Kidney (tissue), 22 donors: ENCODE measurements at places on chromosomes 3 and 15. TPM values are rescaled to one million over a fixed set of nuclear protein-coding genes. Genes with fewer than 3 reads are reported as not detected.
A peak's percentile ranks its signal among the peaks of the same experiment; 100 is the strongest.

DNA sequence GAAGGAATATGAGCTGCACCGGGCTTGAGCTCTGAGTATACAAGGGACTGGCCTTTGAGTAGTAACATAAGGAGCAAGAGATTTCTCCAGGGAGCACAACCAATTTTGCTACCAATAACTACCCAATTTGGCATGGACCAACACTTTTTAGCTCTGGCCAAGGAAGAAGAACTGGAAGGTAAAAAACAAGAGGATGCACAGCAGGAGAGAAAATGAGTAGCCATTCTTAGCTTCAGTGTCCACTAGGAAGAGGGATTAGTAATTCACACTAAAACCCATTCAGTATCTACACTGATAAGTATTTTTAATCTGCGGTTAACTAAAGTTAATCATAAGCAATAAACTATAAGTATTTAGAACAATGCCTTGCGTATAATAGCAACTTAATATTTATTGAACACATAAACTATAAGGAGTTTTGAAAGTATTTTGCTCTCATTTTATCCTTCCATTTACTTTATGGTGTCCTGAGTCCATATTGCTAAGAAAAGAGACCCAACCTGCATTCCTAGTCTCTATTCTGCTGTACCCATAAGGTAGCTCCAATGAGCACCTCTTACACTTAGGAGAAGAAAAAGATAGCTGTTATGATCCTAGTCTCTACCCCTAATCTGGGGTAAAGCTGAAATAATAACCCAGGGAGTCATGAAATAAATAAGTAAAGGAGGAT is 268.9 kb downstream of the IGSF11 start:
- H3K4me3 ChIP-seq, result no peak overlapping the region
- no peak for DNase-seq
- no peaks in the 10 kb centered on the region for H3K4me1 ChIP-seq
- no peaks in the 10 kb centered on the region for H3K27me3 ChIP-seq
- H3K27ac ChIP-seq, result no peak overlapping the region
- no peaks in the 10 kb centered on the region for H3K36me3 ChIP-seq

DNA sequence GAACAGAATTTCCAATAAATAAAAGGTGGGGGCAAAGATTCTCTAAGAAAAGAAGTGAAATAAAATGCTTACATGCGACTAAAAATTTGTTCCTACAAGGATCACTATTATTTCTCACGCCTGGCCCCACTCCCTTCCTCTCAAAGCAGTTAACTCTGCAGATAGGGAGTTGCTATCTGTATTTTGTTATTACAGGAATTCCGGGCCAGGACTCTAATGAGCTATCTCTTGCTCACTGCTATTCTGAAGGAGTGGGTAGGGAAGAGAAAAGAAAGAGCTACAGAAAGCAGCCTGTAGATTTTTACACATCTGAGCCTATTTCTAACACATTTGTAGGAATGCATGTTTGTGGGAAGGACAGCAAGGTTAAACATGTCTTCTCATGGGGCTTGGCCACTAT is 140.4 kb downstream of the PCCB start:
- DNase-seq, result no peak
- H3K4me3 ChIP-seq, result no peak overlapping the region
- H3K27ac ChIP-seq, result no peak overlapping the region
- H3K27me3 ChIP-seq, result no peaks in the 10 kb centered on the region
- no peaks in the 10 kb centered on the region for H3K36me3 ChIP-seq

- no peaks in the 10 kb centered on the region for H3K27me3 ChIP-seq
- H3K4me3 ChIP-seq, result no peak overlapping the region
- H3K27ac ChIP-seq, result no peak overlapping the region
- no peaks in the 10 kb centered on the region for H3K36me3 ChIP-seq
Measured at GRCh38 chr3:6567241-6567640, 293.7 kb upstream of the GRM7 start.

DNA sequence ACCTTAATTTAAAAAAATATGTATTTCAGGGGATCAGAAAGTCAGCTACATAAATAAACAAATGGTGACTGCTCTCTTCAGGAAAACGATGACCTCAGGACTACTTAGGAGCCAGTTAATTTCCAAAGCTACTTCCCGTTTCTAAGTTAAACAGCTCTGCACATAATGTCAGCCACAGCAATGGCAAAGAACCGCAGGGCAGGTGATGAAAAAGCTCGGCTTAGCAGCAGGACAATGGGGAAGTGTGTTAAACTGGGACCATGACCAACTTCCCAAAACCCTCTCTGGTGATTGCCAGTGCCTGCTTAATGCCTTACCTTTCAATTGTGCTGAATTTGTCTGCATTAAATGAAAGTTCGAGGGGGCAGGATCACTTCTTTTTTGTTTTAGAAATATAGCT is 258.9 kb downstream of the FHIT start:
- no peaks in the 10 kb centered on the region for H3K27me3 ChIP-seq
- no peaks in the 10 kb centered on the region for H3K4me1 ChIP-seq
- no peak overlapping the region for H3K4me3 ChIP-seq
- peak; percentile 33 for DNase-seq
- no peaks in the 10 kb centered on the region for H3K36me3 ChIP-seq
- H3K27ac ChIP-seq, result no peak overlapping the region

DNA sequence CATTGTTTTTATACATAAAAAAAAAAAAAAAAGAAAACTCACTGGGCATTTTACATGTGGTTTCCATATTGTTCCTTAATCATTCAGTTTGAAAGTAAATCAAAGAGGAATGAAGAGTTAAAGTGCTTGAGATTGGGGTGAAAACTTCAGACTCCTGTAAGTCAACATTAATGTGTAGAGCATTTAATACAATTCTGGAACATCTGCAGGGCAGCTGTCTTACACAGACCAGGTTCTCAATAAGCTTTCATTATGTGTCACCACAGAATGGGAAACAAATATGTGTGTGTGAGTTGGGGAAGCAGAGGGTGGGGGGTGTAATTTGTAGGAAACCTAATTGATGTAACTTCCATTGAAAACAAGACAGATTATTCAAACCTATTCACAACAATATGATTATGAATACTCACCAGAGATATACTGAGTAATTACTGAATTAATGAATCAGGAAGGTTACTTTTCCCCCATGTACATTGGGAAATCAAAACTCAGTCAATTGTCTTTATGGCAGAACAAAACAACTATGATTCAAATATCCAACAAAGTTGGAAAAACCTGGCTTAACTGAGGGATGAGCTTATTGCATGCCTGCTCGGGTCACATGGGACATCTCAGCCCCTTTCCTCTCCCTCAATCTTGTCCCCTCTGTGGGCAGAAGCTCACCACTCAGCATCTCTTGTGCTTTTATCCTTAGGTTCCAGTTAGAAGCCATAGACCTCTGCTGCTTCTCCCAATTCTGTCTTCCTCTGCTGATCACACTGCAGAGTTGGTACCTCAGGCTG is 281.2 kb upstream of the THBS1 start:
- H3K27me3 ChIP-seq, result no peaks in the 10 kb centered on the region
- no peak overlapping the region for H3K4me3 ChIP-seq
- no peaks in the 10 kb centered on the region for H3K36me3 ChIP-seq
- H3K4me1 ChIP-seq, result no peaks in the 10 kb centered on the region
- H3K27ac ChIP-seq, result no peak overlapping the region
- no peak for DNase-seq

GRCh38 chr3:35596335-35596995 is 42.9 kb upstream of the ARPP21 start:
- H3K27me3 ChIP-seq, result no peaks in the 10 kb centered on the region
- no peak for DNase-seq
- H3K4me3 ChIP-seq, result no peak overlapping the region
- no peaks in the 10 kb centered on the region for H3K36me3 ChIP-seq

DNA sequence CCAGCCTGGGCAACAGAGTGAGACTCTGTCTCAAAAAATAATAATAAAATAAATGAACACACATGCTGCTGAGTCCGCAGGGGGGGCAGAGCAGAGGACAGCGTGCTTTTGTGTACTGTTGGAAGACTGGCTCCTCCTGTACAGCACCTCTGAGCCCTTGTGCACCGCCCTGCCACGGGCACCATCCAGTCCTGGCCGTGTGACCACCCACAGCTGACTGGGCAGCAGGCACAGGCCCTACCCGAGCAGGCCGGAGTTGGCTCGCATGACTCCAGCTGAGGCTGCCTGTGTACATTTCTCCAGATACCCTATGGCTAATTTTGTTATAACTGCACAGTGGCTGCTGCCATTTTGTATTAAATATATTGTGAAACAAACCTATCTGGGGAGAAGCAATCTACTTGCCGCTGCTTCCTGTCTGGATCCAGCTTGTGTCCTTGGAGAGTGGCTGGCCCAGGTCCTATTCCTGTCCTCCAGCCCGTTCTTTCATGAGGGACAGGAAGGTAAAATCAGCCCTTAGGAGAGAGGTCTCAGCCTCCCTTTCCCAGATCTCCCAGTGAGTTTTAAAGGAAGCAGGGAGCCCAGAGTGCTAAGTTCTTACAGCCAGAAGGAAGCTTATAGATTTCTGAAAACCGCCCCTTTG is 14.6 kb downstream of the IVD start:
- H3K4me3 ChIP-seq, result no peak overlapping the region
- no peaks in the 10 kb centered on the region for H3K4me1 ChIP-seq
- DNase-seq, result no peak
- H3K27ac ChIP-seq, result no peak overlapping the region
- H3K27me3 ChIP-seq, result no peaks in the 10 kb centered on the region
- H3K36me3 ChIP-seq, result peaks cover 6% of the 10 kb centered on the region

GRCh38 chr3:161737171-161737570 is 240.6 kb downstream of the OTOL1 start:
- no peaks in the 10 kb centered on the region for H3K36me3 ChIP-seq
- no peak overlapping the region for H3K27ac ChIP-seq

DNA sequence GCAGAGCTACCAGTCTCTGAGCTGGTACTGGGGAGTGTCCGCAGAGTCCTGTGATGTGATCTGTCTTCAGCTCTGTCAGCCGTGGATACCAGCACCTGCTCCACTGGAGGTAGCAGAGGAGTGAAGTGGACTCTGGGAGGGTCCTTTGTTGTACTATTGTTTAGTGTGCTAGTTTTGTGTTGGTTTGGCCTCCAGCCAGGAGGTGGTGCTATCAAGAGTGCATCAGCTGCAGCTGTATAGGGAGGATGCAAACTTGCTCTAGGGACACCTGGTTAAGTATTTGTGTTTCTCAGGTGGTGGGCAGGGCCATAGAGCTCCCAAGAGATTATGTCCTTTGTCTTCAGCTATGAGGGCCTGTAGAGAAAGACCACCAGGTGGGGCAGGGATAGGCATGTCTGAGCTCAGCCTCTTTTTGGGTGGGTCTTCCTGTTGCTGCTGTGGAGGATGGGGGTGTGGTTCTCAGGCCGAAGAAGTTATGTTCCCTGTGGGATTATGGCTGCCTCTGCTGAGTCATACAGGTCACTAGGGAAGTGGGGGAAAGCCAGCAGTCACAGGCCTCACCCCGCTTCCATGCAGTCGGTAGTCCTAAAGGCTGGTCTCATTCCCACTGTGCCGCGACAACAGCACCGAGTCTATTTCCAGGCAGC is 443.2 kb upstream of the TBL1XR1 start:
- no peak for DNase-seq
- peaks cover 7% of the 10 kb centered on the region for H3K4me1 ChIP-seq
- H3K27me3 ChIP-seq, result no peaks in the 10 kb centered on the region
- no peak overlapping the region for H3K27ac ChIP-seq
- H3K36me3 ChIP-seq, result no peaks in the 10 kb centered on the region
- H3K4me3 ChIP-seq, result no peak overlapping the region

DNA sequence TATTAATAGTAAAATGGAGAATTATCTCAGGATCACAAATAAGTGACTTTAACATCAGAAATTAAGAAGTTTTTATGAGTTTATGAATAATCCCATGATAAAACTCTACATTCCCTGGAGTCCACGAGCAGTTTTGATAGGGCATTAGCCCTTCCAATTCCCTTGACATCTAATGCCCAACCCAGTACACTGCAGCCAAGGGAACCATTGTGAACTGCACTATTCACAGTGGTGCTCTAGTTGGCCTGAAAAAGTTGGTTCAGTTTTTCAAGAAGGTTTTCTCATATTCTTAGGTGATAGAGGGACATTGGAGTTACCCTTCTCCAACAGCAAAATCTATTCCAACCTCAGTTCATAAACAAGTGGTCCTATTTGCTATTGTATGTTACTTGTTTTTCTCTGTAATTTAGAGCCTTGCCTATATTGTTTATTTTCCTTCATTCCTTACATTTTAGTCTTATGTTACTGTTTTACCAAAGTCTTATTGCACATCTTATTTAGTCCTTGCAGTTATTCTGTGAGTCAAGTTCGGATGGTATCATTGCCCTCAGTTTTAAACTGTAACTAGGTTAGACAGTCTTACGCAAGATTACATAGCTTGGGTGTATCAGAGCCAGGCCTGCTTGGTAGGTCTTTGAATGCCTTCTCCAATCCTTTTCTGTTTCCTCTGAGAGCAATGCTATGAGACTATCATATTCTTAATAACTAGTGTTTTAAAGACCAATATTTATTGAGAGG is 57.9 kb upstream of the SAMMSON start:
- no peak overlapping the region for H3K27ac ChIP-seq
- DNase-seq, result no peak
- H3K27me3 ChIP-seq, result no peaks in the 10 kb centered on the region
- H3K4me1 ChIP-seq, result peaks cover 6% of the 10 kb centered on the region
- H3K36me3 ChIP-seq, result peaks cover 18% of the 10 kb centered on the region
- no peak overlapping the region for H3K4me3 ChIP-seq

Gene CCK
- not detected for total RNA-seq

Gene ZNF80
- 0.28 TPM for total RNA-seq

Gene SCN5A
- 0.72 TPM for total RNA-seq

Gene SHC4
- 0.50 TPM for total RNA-seq

Gene C3orf49
- total RNA-seq, result not detected

Gene CHRM5
- 0.06 TPM for total RNA-seq

Gene GREM1
- total RNA-seq, result 4.8 TPM

Gene LSM3
- total RNA-seq, result 11.9 TPM

Gene MNS1
- 5.6 TPM for total RNA-seq

Gene INKA1
- 6.3 TPM for total RNA-seq
